Stimulated activated naive CD4-positive, alpha-beta T cell (primary cell): ENCODE measurements at places on chromosomes 4 and X.
A peak's percentile ranks its signal among the peaks of the same experiment; 100 is the strongest.

- no peak for DNase-seq
Measured at GRCh38 chrX:71679575-71680207, 12.3 kb downstream of the LOC101059915 start.

- DNase-seq: no peak
Measured at GRCh38 chr4:19348746-19349145, 903.0 kb upstream of the SLIT2 start.

- no peak for DNase-seq
Measured at GRCh38 chr4:168766604-168767316, 243.3 kb downstream of the CBR4 start.

DNA sequence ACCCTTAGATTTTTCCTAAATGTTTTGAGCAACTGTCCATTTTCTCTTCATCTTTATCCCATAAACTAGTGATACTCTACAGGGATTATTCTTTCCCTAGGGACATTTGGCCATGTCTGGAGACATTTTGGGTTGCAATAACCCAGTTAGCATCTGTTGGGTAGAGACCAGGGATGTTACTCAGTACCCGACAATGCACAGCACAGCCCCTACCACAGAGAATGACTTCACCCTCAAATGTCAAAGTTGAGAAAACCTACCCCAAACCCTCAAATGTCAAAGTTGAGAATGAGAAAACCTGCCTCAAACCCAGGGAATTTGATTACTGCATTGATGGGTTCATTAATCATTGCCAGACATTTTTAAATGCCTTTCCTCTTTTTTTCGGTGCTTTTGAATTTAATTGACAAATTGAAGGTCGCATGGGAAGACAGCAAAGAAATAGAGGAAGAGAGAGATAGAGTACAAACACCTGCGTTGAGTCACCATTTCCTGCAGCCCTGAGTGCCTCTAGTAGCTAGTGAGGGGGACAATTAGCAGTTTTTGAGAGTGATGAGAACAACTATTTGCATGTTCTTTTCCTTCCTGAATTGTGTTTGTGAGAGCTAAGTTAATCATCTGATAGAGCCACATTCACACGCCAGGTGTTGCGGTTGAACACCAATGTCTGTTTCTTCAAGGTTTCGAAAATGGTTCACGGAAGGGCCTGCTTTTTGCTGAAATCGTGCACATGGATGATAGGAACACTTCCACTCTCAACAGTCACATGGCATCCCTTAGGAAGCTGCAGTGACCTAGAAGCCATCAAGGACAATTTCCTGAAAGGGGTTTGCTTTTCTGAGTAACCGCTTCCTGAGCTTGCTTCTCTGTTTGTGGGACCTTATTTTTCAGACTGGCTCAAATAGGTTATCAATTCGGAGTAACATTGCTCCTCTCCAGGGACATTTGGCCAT, 203.9 kb upstream of the VCX3A start:
- no peak for DNase-seq

DNA sequence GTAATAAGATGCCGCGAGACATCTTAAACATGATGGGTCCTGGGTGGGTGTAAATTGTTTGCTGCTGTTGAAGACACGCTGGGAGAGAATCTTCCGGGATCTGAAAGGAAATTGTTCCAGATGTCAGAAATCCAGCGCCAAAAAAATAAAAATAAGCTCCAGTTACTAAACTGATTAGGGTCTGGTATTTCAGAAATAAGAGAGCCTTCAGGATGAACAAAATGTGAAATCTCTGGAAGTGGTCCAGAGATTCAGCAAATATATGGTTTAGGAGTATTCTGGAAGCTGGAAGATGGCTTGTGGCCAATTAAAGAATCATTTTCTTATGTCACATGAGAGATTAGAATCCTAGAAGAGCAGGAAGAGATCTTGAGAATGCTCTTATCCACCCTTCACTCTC, 75.8 kb upstream of the NHS start:
- no peak for DNase-seq

GRCh38 chr4:166882221-166882620, 352.1 kb downstream of the SPOCK3 start:
- no peak for DNase-seq

DNA sequence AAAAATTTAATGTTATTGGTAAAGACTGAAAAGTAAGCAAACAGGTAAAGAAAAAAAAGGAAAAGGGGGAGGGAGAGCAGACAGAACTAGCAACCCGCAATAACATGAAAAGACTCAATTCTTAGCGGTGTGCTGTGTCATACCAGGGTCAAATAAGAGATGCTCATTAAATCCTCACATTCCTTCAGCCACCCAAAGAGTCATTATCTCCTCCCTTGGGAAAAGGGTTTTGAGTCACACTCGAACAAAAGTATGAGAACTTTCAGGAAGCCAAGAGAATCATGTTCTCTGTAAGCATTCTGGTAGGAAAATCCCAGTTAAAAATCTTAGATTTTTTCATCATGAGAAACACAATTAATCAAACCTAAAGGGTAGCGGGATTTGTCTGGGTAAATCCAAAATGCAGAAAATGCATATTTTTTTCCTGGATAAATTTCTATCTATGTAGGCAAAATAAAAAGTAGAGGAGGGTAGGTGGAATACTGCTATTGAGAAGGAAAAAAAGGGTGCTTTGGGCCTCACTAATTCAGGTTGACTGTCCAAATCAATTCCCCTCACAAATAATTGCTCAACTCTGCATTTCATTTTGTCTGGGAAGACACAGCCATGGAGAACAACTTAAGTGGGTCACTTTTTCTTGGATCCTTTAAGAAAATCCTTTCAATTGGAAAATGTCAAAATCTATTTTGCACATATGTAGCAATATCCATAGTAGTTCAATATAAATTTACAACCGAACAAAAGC, 23.2 kb downstream of the TNIP3 start:
- DNase-seq: no peak

GRCh38 chrX:112681976-112682375, 2.2 kb upstream of the LHFPL1 start:
- no peak for DNase-seq

GRCh38 chr4:18297684-18298083, 276.1 kb upstream of the LCORL start:
- DNase-seq: no peak

DNA sequence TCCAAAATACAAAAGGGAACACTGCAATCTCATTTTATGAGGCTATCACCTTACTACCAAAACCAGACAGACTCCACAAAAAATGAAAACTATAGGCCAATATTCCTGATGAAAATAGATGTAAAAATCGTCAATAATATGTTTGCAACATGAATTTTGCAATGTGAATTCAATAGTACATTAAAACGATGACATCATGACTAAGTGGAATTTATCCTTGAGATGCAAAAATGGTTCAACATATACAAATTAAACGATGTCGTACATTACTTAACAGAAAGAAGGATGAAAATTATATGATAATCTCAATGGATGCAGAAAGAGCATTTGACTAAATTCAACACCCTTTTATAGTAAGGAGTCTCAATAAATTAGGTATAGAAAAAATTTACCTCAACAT, 123.0 kb downstream of the AREG start:
- no peak for DNase-seq

DNA sequence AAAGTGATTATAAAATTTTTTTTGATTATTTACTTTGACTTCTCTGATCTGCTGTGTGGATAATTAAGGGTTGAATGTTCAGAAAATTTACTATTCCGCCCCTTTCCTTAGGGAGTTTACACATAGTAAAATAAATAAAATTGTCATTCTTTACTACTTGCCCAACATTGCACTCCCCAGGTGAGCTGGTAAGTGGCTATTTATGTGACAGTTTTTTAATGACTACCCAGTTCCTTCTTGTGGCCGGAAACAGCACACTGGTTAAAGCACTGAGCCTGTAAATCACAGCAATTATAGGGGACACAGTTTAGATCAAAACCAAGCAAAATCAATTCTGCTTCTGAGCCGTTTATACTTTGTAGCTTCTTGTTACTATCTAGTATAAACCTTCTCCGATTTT, 158.1 kb downstream of the FHIP1A start:
- no peak for DNase-seq

DNA sequence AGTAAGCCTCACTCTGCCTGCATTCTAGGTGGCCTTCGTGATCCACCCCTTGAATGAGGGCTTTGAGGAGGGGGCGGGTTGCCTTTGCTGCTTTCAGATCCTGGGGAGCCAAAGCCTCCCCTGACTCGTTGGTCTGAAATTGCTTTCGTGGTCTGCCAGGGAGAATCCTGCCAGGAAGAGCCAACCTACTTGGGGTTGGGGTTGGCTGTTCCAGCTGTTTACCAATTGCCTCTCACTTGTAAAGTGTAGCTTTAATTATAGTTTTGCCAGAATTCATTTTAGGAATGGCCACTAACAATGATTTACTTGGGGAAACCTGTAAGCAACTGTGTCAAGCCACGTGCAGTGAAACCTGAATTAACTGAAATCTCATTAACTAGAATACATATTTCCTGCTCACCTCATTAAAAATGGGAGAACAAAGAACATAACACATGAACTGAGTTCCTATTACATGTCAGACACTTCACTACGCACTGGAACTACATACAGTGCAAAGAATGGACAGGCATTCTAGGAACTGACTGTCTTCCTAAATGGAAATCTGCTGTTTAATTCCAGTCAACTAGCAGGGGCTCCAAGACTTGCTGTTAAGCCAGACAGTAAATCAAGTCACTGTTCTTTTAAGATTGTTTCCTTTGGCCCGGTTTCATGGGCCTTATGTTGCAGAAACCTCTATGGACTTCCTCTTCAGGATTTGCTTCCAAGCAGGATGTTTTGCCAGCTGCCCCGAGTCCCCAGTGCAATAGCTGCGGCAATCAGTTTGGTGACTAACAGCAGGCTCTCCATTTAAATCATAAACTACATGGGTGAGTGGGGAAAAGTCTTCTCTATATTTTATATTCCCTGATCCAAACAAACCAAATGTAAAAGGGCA, 16.4 kb upstream of the NKRF start:
- no peak for DNase-seq

- DNase-seq: no peak
Measured at GRCh38 chrX:151985955-151986354, 11.5 kb upstream of the GABRE start.

GRCh38 chrX:30887721-30888120, 1.3 kb downstream of the TAB3 start:
- DNase-seq: peak; percentile 5

- DNase-seq: no peak
Measured at GRCh38 chr4:112003231-112003907, 141.9 kb upstream of the FAM241A start.

GRCh38 chr4:70715097-70715496, 6.7 kb upstream of the RUFY3 start:
- DNase-seq: no peak

DNA sequence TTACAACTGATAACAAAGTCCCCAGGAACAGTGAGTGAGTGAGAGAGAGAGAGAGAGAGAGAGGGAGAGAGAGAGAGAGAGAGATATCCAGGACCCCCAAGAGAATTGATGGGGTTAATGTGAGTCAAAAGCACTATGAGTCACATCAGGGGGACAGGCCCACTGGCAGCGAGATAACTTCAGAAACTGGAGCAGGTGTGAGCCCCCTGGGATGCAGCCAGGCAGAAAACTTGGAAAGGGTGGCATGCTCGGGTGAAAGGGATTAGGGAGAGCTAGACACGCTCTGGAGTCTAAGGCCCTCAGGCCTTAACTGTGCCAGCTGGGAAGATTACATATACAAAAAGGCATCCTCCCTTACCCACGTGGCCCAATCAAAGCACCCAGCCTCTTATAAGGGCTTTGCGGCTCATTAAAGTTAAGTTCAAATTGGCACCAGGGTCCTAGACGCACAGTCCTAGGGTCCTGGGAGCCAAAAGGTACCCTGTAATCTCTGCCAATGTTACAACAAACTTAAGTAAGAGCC, 841 bp downstream of the ACOT9 start:
- DNase-seq: no peak

GRCh38 chrX:118904664-118905063, 69.8 kb upstream of the LONRF3 start:
- DNase-seq: no peak

GRCh38 chr4:23945451-23946017, 55.7 kb upstream of the PPARGC1A start:
- DNase-seq: no peak

GRCh38 chrX:107878106-107878505, 52.4 kb downstream of the MID2 start:
- DNase-seq: no peak

DNA sequence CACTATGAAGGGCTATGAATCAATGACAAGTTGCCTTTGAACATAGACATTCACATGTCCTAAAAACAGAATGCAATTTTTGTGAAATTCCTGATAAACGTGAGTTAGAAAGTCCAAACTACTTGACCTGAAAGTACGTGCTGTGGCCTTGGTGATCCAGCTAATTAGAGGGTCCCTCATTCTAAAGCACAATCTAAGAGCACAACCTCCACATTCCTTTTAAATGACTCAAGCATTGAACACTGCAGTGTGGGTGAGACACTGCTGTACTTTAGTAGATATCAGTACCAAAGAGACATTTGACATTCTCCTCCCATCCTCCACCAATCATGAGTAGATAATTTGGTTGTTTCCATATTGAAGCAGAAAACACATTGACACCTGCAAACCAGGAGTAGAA, 73.5 kb downstream of the FAM47B start:
- no peak for DNase-seq

DNA sequence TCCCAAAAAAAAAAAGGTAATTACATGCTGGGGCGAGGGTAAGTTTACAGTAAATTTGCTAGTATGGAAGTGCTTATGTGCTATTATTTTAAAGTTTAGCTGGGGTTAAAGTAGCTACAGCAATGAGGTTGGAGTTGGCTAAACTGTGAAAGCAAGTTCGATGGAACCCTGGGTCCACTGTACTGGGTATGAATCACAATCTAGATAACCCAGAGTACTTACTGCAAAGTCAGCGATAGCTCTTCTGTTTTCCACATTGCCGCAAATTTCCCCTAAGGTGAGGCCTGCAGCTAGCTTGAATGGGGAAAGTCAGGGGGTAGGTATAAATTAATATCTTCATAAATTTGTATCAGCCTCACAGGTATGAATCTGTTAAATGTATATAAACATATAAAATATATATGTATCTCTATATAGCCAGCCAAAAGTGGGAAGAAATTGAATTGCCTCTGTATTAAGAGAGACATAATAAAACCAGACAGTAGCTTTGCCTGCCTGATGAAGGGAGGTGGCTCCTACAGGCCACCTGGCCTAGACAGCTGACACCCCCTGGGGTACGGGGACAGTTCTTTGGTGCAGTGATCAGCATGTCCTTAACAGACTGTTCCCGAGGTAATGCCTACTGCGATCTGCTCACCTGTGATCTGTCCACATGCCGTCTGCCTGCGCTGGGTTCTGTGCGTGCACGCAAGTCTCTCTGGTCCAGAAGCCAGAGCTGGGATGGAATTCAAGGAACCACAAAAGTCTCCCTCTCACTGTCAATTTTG, 30.6 kb downstream of the CLRN2 start:
- DNase-seq: no peak
